Activated CD4-positive, alpha-beta T cell treated with anti-CD3 and anti-CD28 coated beads for 24 hours (primary cell): ENCODE measurements at places on chromosomes 1 and 21.

GRCh38 chr21:39504230-39504629 is 52.5 kb downstream of the SH3BGR start:
- DNase-seq, result no peak

GRCh38 chr1:27053977-27054753 is 41.5 kb upstream of the TENT5B start:
- DNase-seq, result no peak

GRCh38 chr1:153202006-153202405 is 1.2 kb upstream of the LELP1 start:
- DNase-seq, result no peak

DNA sequence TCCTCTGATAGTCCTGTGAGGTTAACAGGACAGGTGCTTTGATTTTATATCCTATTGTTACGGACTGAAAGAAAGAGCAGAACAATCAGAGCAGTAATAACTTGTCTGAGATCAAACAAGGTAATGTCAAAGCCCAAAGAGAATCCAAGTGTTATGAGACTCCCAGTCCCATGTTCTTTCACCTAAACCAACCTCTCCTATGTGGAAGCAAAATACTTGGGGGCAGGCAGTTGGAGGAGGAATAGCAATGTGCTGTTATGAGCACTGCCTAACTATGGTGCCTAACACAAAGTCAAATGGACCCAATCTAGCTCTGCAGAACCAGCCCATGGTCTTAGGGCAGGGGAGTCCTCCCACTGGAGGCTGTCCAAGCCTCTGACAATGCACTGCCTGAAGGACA is 28.1 kb downstream of the ACBD3 start:
- DNase-seq, result no peak

- no peak for DNase-seq
These were observed 19.2 kb downstream of the MAB21L3 start for GRCh38 chr1:116130356-116130755.

DNA sequence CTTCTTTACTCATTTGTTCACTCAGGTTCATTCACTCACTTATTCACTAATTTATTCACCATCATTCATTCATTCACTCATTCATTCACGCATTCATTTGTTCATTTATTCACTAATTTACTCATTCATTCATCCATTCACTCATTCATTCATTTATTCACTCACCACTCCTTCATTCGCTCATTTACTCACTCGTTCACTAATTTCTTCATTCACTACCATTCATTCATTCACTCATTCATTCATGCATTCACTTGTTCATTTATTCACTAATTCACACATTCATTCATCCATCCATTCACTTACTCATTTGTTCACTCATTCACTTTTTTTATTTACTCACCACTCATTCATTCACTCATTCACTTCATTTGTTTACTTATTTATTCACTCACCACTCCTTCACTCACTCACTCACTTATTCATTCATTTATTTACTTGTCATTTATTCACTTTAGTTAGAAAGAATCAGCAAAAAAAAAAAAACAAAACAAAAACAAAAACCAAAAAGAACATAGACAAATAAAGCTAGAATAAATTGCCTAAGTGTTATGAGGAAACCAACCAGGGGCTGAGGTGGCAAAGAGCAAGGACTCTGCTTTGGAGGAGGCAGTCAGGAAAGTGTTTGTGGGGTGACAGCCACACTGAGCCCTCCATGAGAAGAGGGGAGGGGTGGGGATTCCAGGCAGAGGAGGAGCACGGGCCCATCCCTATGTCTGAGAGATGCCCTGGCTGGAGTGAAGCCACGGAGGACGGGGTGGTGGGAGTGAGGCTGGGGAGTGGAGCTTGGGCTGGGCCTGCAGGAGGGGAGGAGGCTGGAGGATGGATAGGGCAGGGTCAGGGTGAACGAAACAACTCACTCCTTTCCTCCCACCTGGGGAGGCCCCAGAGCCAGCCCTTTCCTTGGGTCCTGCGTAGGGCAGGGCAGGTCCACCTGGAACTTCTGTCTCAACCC is 129.2 kb upstream of the WNT4 start:
- DNase-seq, result no peak

DNA sequence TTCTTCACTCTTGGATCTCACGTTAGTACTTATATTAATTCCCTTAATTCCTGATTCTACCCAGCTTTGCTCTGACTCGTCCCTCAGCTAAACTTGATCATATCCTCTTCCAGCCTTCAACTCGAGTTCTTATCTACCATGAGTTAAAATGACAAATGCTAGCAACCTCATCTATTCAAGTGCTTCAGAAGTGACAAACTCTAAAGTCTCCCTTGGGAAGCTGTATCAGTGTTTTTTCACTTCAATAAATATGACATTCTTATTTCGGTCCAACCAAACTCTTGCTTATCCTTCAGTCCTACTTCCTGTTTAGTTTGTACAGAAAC is 75.3 kb downstream of the FOXJ3 start:
- no peak for DNase-seq

DNA sequence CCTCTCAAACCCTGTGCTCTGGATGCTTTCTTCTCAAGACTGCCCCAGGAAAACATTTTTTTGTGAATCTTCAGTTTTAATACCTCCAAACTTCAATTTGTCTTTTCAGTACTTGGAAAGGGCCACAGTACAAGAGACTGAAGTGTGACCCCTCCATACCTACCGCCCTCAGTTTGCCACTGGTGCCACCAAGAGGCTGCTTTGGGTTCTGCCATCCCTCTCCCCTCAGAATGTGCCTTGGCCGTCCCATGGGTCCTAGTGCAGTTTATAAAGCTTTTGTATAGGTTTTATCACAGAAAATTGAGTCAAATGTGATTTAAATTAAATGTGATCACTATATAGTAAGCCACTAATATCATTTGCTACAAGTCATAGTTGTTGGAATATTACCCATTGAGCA is 60.8 kb upstream of the PGD start:
- DNase-seq, result peak; percentile 15

GRCh38 chr1:18816808-18817207 is 42.7 kb downstream of the TAS1R2 start:
- no peak for DNase-seq

DNA sequence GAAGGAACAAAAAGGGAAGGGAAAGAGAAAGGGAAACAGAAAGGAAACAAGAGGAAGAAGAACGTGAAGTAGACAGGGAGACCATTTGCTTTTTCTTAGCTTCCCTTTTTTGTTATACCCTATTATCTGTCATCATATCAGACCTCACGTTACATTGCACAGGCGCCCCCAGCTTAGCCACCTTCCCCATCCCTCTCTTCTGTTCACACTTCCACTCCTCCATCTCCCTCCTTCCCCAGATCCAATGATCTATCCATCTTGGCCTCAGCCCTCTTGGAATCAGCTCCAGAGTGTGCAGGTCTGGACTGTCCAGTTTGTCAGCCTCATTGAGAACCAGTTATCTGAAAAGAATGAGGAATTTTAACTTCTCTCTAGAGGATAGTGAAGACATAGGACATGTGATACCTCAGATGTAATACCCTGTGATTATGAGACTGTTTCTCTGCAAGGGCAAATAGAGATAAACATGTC is 101.1 kb upstream of the ERRFI1 start:
- DNase-seq, result no peak

- no peak for DNase-seq
These were observed 17.3 kb upstream of the ZNF678 start for GRCh38 chr1:227546059-227546458.

- DNase-seq, result no peak
These were observed 61.8 kb upstream of the ETS2 start for GRCh38 chr21:38743772-38744529.

DNA sequence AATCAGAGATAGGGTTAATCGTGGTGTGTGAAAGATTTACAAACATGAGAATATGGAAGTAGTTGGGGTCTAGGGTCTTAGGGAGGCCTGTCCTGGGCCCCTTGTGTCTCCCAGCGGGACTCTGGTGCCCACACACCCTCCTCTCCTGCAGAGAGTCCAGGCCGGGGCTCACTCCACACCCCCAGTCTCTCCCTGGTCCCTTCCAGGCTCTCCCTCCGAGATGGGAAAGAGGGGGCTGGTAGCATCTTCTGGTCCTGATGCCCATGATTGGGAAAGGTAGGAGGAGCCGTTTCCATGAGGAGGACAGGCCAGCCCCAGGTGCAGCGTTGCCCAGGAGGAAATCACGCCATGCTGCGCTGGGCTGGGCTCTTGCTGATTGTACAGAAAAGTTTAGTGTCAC is 26.6 kb downstream of the PCNT start:
- no peak for DNase-seq

- no peak for DNase-seq
These were observed 4.9 kb downstream of the NIPAL3 start for GRCh38 chr1:24420547-24420946.

GRCh38 chr1:2496746-2497145 is 20.7 kb downstream of the PLCH2 start:
- no peak for DNase-seq

DNA sequence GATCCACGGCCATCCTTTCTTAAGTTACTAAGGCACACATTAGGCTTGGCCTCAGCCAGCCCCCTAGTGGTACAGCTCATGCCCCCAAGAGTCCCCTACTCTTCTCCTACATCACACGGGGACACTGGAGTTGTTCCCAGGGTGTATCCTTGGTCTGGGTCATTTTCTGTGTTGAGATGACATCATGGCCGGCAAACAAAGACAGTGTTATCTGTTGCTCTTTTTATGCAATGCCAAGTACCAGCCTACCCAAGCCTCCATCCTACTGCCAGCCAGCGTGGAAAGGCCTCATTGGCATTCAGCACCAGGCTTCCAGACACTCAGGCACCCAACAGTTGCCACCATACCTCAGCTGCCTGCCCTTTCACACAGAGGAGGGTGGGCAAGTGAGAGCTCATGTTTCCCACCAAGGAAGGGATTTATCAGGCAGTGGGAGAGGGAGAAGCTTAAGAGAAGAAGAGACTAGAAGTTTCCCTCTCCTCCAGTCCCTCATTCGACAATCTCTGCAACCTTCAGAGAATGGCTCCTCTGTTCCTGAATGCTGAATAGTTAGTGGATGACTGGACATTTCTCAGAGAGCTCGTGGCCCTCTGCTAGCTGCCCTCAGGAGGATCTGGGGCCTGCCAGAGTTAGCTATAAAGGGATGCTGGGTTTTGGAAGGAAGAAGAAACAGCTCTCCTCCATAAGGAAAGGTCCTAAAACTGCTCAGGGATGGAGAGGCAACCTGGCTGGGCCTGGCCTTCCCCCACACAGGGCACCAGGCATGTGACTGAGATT is 17.7 kb downstream of the CBR1 start:
- DNase-seq, result no peak

DNA sequence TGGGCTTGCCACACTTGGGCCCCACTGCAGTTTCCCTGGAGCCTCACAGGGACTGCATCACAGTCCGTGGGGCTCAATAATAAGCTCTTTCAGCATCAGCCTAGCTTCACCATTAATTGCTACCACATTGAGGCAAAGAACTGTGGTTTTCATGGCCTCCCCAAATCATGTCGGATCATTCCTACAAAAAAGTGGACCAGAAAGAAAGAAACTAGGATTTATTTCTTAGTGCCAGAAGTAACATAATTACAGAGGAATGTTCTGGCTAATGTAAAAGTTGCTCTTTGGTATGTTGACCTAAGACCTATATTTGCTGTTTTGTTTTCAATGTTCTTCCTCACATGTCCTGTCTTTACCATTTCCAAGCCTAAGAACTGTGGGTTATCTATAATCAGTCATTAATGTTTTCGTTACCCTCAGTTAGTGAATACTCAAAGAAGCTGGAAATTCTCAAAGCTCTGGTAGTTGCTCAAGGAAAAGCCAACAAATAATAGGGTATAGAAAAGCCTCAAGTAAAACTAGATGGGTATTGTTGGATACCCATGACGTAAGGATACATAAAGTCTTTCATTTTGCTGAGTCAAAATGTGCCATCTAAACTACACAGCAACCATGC is 173.9 kb downstream of the LTN1 start:
- no peak for DNase-seq

DNA sequence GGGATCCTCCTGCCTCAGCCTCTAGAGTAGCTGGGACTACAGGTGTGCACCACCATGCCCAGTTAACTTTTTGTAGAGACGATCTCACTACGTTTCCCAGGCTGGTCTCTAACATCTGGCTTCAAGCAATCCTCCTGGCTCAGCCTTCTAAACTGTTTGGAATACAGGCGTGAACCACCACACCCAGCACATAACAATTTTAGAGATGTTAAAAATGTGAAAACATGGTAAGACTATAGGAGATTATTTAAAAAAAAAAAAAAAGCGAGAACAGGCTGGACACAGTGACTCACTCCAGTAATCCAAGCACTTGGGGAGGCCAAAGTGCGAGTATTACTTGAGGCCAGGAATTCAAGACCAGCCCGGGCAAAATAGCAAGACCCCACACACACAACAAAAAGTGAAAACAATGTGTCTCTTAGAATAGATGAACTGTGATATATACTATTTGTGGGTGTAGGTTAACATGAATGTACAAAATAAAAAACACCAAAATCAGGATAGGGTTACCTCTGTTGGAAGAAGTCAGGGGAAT is 19.6 kb downstream of the CCDC18 start:
- no peak for DNase-seq

DNA sequence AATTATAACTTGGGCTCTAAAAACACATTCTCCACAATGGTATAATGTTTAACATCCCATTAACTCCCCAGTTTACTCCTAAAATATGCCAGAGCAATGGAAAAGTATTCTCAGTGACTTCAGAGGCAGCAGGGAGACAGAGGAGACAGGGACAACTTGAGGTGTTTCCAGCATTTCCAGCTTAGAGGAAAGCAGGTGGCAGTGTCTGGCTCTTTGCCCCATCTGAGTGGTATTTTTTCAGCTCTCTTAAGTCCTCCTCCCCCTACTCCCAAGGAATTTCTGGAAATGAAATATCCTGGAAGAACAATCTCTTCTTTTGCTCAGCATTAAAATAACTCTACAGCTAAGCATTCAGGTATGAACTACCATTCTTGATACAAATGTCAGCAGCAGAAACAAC is 10.8 kb upstream of the ERMAP start:
- DNase-seq, result no peak

DNA sequence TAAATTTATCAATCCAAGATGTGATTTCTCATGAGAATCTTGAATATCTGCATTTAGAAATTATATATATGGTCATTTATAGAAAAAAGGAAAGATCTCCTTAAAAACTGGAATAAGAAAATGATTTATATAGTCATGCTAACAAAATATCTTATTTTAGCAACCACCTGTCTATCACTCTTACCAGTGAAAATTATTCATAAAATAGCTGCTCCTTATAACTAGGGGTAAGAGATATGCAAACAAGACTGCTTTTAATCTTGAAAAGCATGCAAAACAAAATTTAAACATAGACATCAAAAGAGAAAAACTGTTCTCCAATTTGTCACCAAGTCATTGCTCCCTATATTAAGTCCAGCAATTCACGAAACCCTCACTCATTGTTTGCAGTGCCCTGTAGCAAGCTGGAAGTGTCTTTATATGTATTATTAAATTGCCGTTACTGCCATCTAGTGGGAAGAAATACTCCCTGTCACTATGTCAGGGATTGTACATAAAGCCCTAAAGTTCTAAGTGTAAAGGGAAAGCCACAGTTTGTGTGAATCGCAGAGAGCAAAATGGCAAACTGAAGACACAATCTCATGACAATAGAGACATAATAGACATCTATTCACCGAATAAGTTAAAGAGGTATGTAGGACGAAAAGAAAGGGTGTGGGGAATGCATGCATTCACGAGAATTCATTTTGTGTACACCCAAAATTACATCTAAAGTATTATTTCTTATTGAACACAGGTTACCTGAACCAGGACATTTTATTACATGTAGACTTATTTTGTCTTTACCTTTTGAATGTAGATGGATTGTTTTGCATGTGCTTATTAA is 600.5 kb downstream of the USP25 start:
- DNase-seq, result no peak
